ENCODE measurements at places on chromosomes 13 and 19.

- DNase-seq: no peak
These were observed 9.5 kb downstream of the SEMA6B start for GRCh38 chr19:4550018-4550417.

DNA sequence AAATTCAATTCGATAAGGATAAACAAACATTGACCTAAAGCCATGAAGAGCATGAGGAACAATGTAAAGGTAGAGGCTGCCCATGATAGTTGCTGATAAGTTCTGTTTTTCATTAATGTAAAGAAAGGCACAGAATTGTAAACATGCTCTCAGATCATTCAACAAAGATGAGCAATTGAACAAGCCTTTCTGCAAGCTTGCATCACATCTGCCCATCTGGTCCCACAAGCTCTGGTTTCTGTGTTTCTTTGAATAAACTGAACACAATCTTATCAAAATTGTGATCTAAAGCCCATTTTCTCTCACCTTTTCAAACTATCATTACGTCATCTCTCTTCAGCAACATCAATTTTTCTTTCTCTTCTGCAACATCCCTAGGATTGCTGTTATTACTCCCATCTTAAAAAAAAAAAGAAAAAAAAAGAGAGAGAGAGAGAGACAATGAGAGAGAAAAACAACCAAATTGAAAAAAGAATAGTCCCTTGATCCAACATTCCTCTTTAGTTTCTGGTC lies 487.2 kb upstream of the GPC6 start:
- DNase-seq: no peak

GRCh38 chr13:59299584-59299983 lies 864.1 kb downstream of the DIAPH3 start:
- no peak for DNase-seq

DNA sequence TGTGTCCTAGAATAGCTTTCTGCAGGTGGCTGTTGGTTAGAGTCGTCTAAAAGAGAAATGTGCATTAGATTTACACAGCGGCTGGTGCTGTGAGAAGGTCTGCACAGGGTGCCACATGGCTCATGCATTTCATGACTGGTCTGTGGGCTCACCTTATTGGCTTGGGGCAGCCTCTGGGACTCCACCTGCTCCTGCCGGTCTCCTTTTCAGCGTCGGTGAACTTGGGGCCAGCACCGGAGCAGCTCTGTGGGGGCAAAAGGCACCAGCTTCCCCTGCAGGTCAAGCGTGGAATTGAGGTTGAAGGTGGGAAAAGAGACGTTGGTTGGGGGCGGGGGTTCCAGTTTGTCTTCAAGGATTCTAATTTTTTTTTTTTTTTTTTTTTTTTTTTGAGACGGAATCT lies 3.1 kb upstream of the PNMA8C start:
- no peak for DNase-seq

GRCh38 chr19:11479090-11479897 lies 1.6 kb downstream of the ELAVL3 start:
- DNase-seq: no peak

- no peak for DNase-seq
These were observed 78.0 kb upstream of the OXGR1 start for GRCh38 chr13:97072297-97072696.

DNA sequence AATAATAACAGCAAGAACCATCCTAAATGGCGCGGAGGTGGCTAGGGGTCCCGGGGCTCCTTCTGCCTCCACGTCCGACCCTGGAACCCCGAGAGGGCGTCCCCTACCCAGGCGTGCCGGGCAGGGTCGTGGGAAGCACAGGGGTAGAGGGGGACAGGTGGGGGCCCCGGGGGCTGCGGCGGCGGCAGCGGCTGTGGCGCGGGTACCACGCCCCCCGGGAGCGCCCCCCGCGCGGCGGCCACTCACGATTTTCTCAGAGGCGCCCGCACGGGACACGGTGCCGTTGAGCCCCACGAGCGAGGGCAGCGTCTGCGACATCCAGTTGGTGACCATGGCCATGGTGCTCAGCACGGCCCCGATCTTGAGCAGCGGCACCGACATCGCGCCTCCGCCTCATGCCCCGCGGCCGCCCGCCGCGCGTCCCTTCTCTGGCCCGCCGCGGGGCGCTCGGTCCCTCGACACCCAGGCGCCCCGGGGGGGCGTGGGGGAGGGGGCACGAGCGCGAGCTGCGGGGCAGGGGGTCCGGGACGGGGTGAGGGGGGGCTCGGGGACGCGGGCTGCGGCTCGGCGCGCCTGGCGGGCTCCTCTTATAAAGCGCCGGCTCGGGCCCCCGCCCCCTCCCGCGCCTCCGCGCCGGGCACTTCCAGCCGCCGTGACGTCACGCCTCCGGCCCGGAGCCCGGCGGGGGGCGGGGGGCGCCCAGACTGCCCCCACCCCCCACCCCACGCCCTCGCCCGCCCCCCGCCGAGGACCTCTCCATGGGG lies 22.9 kb downstream of the OLFM2 start:
- no peak for DNase-seq

GRCh38 chr19:54114340-54115108 lies 933 bp downstream of the TFPT start:
- DNase-seq: no peak

GRCh38 chr19:51410950-51411748 lies 6.3 kb downstream of the SIGLEC10 start:
- DNase-seq: no peak

GRCh38 chr19:31275068-31275334 lies 74.2 kb downstream of the TSHZ3 start:
- no peak for DNase-seq

GRCh38 chr13:112270951-112271350 lies 105.2 kb upstream of the SPACA7 start:
- DNase-seq: no peak

- no peak for DNase-seq
These were observed 205.1 kb upstream of the STARD13 start for GRCh38 chr13:33490461-33491327.

- no peak for DNase-seq
These were observed 195.5 kb downstream of the RGCC start for GRCh38 chr13:41652735-41653361.

DNA sequence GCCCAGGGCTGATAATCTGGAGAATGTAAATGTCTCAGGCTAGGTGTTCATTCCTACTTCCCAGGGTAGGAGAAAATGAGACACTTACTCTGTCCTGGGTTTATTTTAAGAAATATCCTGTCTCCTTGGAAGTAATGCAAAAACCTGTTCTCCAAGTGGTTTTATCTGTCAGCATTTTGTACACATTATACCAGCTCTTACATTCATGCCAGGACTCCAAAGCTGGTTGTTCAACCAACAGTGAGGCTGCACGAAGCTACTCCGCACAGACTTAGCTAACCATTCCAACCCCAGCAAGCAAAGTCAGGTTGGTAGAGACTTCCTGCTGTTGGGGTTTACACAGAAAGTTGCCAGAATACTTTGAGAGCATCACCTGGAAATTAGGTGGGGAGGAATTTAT lies 55.6 kb downstream of the SLC7A1 start:
- DNase-seq: no peak

DNA sequence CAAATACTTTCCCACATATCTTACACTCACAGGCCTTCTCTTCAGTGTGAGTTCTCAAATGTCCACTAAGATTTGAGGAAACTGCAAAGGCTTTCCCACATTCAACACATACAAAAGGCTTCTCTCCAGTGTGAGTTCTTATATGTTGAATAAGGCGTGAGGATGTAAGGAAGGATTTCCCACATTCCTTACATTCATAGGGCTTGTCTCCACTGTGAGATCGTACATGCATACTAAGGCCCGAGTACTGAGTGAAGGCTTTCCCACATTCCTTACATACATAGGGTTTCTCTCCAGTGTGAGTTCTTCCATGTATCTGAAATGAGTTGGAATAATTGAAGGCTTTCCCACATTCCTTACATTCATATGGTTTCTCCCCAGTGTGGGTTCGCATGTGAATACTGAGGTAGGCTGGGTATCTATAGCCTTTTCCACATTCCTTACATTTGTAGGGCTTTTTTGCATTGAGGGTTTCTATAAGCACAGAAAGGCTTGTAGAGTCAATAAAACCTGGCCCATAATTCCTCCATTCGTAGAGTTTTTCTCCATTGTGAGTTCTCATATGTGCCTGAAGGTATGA lies 9.6 kb downstream of the ZNF426 start:
- no peak for DNase-seq

- DNase-seq: no peak
These were observed at the start of gene HPN for GRCh38 chr19:35041548-35042055. TSS of gene HPN (plus strand) at chr19:35041721. CDS start at chr19:35042507, 786 bp downstream.
